ENCODE measurements at places on chromosomes 1 and 21.

DNA sequence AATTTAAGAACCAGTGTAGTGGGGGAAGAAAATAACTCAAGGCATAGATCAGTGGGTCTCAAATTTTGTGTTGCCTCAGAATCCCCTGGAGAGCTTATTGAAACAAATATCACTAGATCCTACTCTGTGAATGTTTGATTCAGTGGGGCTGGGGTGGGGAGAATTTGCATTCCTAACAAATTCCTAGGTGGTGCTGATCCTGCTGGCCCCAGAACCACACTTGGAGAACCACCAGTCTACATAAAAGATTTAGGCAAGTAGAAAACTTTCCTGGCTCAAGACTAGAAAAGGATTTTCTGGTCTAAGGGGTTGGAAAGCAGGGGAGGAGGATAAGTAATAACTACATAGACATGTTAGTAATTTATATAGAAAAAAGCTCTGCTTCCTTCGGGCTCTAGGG is 34.1 kb upstream of the C1orf21 start:
- DNase-seq, result no peak

GRCh38 chr1:228405200-228405978 is 1.2 kb downstream of the TRIM11 start:
- DNase-seq, result no peak

GRCh38 chr1:4595341-4596225 is 58.8 kb upstream of the AJAP1 start:
- no peak for DNase-seq

GRCh38 chr1:219085082-219085481 is 88.6 kb upstream of the LYPLAL1 start:
- DNase-seq, result no peak

GRCh38 chr1:158534496-158534895 is 19.7 kb downstream of the OR6Y1 start:
- DNase-seq, result no peak

GRCh38 chr1:22576617-22577016 is 13.3 kb downstream of the EPHA8 start:
- no peak for DNase-seq

- DNase-seq, result no peak
Observed at GRCh38 chr1:179951383-179952144, 3.0 kb upstream of the CEP350 start.

- DNase-seq, result no peak
Observed at GRCh38 chr1:7447736-7448135, 323.4 kb upstream of the VAMP3 start.

GRCh38 chr1:118944133-118944532 is 44.0 kb downstream of the TBX15 start:
- DNase-seq, result no peak

DNA sequence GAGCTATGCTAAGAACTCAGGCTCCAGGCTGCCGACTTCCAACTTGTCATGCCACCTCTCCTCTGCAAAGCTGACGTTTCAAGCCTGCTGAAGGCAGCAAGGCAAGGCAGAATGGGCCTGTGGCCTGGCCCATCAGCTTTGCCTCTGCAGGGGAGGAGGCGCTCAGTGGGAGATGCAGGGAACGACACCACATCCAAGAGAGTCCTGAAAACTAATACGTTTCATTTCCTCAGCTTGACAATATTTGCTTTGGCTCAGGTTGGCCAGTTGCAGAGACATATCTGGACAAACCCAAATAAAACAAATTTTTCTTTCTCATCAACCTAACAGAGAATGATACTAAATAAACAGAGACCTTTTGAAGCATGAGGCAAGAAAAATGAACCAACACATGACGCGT is 35.3 kb downstream of the BEND5 start:
- DNase-seq, result no peak

DNA sequence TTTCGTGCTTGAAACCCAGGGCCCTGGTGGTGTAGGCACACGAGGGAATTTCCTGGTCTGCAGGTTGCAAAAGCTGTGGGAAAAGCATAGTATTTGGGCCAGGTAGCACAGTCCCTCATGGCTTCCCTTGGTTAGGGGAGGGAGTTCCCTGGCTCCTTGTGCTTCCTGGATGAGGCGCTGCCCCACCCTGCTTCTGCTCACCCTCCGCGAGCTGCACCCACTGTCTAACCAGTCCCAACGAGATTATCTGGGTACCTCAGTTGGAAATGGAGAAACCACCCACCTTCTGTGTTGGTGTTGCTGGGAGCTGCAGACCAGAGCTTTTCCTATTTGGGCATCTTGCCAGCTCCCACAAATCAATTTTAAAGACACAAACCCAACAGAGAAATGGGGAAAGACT is 183.0 kb downstream of the PHTF1 start:
- no peak for DNase-seq

DNA sequence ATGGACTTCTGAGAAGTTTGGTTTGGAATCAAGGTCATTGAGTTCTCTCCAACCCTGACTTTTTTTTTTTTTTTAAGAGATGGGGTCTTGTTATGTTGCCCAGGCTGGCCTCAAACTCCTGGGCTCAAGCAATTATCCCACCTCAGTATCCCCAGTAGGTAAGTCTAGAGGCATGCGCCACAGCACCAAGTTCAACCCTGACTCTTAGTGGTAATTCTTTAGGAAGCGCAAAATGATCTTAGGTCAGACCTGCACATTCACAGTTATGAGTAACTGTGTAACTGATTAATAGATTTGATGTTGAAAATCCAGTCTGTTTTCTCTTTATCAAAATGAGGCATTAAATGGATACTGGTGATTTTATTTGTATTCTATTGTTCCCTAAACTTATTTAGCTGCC is 95.9 kb downstream of the GREM2 start:
- DNase-seq, result no peak

Data from stimulated activated CD8-positive, alpha-beta memory T cell treated with anti-CD3 and anti-CD28 coated beads, Interleukin-7, amount 100 ng/mL, for 4 hours (primary cell).